Activated CD4-positive, alpha-beta T cell treated with anti-CD3 and anti-CD28 coated beads, Interleukin-2, amount 10 ng/mL, durations not matched to agents 7 days and 5 days (primary cell): ENCODE measurements at places on chromosomes 3 and 15.

DNA sequence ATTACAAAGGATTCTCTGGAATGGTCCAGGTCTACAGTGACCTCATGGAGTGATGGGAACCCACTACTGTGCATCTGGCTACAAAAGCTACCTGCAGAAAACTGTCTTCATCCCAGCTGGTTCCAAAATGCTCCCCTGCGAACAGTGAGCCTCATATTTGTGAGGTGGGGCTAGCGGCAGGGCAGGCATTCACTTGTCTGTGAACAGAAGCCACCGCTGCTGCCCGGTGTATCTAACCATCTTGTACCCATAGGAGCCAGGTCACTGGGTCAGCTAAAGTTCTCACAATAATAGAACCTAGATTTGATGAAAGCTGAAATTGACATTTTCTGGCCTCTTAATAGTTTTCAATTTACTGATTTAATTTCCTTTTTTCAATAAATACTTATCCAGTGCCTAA, 150.7 kb downstream of the KLF13 start:
- DNase-seq = no peak

- no peak for DNase-seq
Measured at GRCh38 chr3:190486533-190486864, 27.4 kb upstream of the IL1RAP start.

DNA sequence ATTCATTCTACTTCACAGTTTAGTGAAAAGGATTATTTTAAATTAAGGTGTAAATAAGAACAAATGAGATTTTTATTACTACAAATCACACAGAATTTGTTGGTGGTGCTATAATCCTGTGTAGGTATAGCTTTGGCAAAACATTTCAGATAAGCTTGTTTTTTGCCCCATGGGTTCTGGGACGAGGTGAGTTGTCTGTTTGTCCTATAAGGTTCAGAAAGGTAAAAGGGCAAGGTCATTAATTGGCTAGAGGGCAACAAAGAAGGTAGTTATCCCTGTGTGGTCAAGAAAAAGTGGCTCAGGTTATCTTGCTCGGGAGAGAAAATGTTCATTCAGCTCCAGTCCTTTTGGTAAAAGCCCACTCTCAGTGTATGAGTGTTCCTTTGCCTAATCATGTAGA, 23.2 kb downstream of the AGTR1 start:
- DNase-seq = no peak

DNA sequence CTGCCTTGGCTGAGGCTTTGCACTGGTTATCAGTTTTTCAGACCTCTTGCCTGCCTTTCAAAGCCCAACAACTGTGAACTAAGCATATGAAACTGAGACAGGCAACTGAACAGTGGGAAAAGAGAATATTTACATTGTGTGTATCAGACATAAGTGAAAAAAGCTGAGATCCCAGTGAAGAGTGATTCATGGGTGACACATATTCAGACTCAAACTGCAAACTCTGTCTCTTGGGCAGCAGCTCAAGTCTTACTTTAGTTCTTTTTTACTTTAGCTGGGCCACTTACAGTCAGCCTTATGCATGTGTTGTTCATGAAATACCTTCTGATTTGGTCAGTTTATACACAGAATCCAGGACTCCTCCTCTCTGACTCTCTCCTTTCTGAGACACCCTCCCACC, 19.2 kb downstream of the SUCLG2 start:
- DNase-seq = no peak

GRCh38 chr15:75231836-75232235, 26.3 kb upstream of the GOLGA6C start:
- no peak for DNase-seq

DNA sequence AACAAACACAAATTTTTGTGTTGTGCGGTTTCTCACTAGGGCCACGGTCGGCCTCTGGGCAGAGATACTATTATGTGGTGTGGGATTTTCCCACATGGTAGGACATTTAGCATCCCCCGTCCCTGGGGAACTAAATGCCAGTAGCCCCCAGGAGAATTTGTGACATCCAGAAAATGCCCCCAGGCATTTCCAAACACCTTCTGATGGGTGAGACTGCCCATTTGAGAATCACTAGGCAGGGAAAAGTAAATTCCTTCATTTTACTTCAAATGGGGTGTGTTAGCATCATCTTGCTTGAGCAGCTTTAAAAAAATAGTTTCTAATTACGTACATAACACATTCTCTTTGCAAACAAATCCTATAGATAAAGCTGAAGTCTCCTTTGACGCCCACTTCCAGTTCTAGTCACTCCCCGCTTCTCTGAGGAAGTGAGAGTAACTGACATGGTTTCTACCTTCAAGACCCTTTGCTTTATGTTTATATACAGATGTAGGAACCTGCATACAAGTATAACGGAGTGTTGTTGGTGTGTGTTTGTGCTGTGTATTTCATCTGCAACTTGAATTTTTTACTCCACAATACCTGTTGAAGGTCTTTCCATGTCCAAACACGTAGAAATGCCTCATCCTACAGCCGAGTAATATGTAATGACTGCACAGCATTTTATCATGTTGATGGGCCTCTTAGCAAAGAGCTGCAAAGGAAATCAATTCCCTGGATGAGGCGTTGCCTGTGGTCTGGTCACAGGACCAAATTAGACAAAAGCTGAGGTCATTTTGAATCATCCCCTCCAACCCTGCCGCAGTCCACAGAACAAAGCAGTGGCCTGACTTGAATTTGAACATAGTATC, 31.4 kb upstream of the ZBTB38 start:
- DNase-seq = no peak
